ENCODE measurements at places on chromosomes 13 and 19.

- DNase-seq = no peak
Observed at GRCh38 chr19:1872807-1873523, 9.6 kb upstream of the KLF16 start.

DNA sequence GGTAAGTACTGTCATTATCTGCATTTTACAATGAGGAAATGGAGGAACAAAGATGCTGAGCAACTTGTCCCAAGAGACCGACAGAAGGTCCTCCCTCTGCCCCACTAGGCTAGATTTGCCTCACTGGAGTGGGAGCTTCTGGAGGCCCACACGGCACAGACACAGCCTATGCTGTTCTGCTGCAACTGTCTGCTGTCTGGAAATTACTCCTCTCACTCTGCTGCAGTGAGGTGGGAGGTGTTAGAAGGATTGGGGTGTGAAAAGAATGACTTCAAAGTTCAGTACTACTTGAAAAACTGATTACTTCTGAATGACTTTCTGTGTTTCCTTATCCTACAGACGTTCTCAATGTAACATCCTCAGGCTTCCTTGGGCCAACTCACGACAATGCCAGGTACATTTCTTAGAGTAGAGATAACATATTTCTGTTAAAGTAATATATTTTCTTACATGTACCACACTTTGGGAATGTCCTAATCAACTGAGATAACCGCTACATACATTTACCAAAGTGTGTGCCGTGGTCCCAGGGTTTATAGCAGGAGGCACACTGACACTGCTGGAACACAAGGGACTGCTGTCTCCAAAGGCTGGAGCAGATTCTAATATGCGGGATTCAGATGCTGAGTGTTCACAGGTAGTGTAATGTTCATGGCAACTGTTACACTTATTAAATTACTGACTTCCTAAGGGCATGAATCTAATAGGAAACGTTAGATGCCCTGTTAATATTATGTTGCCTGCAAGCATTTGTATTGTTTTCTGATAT lies 53.5 kb upstream of the WASF3 start:
- no peak for DNase-seq

GRCh38 chr13:36673838-36674326 lies at the start of gene SERTM1:
Gene SERTM1, plus strand, starts transcription at chr13:36674020. Its CDS starts 21,059 bp downstream, at chr13:36695079.
- DNase-seq = no peak

- no peak for DNase-seq
Observed at GRCh38 chr19:31910224-31910623, 435.2 kb upstream of the ZNF507 start.

DNA sequence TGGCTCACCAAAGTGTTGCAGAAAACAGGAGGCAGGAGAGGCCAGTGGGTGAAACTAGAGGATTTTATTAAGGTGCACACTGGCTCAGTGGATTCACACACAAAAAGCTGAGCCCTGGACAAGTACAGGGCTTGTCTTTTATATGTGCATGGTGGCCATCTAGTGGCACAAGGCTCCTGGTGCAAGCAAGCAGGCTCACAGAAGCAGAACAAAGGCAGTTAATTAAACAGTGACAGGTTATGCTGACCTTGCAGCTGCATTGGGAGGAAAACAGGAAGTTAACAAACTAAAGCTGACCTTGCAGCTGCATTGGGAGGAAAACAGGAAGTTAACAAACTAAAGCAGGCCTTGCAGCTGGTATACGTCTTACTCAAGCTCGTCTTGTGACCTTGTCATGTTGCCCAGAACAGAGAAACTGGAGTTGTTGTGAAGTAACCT lies 65.3 kb upstream of the ZNF681 start:
- DNase-seq = no peak

DNA sequence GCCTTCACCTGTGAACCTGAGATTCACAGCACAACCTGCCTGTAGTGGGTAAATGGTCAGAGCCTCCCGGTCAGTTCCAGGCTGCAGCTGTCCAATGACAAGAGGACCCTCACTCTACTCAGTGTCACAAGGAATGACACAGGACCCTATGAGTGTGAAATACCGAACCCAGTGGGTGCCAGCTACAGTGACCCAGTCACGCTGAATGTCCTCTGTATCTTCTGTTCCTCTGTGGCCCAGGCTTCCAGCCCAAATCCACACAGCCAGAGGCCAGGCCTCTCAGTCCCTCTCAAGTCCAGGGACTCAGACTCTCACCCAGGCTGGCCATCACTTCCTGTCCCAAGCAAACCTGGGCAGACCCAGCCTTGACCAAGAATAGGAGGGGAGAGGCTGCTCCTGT lies 10.8 kb downstream of the CEACAM3 start:
- DNase-seq = no peak

DNA sequence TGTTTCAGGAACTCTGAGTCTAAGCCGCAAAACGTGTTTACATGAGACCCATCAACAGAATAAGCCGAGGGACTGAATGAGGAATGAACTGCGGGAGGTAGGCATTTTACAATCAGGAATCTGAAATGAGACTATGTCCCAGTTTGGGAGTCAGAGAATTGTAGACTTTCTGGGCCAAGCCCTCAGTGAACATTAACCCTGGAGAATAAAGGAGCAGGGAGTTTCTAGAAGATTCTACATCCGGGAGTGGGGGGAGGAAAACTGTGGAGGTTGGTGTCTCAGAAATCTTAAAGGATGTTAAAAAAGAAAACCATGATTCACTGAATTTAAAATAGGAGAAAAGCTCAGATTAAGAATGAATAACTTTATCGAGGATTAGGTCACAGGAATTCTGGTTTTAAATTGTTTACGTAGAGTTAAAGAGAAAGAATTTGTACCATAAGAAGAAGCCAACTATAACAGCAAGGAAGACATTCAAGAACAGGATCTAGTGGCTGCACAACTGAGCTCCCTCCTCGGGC lies 18.5 kb downstream of the RFX2 start:
- DNase-seq = no peak

DNA sequence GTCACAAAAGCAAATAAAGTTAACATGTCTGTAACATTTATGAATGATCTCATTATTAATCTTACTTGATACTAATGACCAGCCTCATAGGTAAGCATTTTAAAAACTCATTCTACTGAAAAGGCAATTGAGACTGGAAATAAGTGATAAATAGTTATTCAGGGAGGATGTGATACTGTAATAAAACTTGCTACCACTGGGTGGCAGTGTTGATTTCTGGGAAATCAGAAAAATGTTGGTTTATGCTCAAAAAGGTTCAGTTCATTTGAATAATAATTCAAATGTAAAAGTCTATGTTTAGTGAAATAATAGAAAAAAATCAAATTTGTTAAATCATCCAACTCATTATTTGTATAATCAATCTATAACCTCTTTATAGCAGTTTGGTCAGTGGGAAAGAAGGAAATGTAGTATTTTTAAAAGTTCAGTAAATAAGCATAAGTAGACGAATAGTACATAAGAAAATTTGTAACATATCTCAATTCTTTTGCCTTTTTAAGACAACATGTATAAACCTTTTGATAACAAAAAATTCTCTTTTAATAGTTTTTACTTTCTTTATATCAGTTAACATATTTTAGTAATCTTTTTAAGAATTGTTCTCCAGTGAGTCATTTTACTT lies 9.6 kb downstream of the ABHD13 start:
- DNase-seq = no peak

- peak; percentile 26 for DNase-seq
Observed at GRCh38 chr13:89982407-89983095, 1364.9 kb upstream of the MIR17HG start.

Data from non-pigmented ciliary epithelial cell (primary cell).